Natural killer cell treated with Interleukin-12 subunit alpha and Interleukin-12 subunit beta and Interleukin-15 and Interleukin-18, amount 100 ng/mL, for 72 hours (primary cell): ENCODE measurements at places on chromosomes 13 and 19. TPM values are rescaled to one million over a fixed set of nuclear protein-coding genes. Genes with fewer than 3 reads are reported as not detected.

GRCh38 chr13:61830475-61830874 lies 414.8 kb upstream of the PCDH20 start:
- no peak for DNase-seq

SPACA4 gene
- total RNA-seq = not detected

DNA sequence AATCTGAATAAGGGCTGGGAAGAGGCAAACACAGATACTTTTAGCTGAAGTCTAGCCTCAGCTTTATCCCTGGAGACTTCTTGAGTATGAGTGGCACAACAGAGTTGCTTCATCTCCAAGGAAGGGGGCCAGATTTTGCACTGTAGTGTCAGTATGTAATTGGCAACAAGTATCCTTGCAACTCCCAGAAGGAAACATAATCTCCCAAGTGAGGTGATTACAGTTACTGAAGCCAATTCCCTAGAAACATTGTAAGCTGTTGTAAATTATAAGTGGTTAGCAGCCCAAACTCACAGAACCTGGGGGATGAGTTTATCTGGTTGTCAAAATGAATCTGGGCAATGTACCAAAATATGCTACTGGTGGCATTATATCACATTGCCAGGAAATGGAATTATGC lies 2065.7 kb upstream of the PCDH20 start:
- no peak for DNase-seq

DNA sequence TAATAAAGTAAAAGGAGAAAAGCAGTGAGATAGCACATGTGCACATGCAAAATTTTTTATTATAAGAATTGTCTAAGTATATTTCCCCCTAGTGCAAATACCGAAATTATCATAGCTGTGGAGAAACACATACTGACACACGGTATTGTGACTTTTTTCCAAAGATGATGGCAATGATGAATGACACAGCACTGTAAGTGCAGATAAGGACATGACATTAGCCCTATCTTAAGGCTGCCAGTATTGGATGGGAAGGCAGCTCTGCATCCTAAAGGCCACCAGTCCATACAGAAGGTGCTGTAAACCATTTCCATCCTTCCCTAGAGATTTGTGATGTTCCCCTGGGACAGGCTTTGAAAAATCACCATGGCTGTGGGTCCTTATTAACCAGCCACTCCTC lies 11.5 kb upstream of the MICU2 start:
- no peak for DNase-seq

DNA sequence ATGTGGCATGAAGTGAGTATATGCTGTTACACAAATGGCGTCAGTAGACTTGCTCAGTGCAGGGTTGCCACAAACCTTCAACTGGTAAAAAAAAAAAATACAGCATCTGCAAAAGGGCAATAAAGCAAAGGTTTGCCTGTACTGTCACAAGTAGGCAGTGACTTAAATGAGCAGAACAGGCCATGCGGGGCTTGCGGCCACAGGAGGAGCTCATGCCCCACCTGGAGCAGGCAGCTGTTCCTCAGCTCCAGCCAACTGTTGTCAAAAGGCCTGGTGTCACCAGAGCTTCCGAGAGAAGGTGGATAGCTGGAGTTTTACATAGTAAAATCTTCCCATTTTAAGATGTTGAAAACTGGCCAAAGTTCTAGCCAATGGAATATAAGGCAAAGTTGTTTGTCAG lies 7.7 kb downstream of the ATP7B start:
- DNase-seq = no peak

PCDH20 gene
- not detected for total RNA-seq

DNA sequence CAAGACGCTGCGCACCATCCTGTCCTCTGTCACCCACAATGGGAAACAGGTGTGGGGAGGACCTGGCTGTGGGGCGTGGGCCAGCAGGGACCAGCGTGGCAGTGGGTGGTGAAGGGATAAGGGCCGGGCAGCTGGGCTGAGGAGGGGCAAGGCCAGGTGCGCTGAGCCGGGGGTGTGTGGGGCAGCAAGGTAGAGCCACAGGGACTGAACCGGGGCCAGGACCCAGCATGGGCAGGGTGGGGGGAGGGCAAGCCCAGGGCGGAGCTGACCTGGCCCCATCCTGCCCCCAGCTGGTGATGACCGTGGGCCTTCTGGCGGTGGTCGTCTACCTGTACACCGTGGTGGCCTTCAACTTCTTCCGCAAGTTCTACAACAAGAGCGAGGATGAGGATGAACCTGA lies 37.7 kb downstream of the MAP4K1 start:
- DNase-seq = no peak
